Neural crest cell (in vitro differentiated cells): ENCODE measurements at places on chromosomes 16 and 17. TPM values are rescaled to one million over a fixed set of nuclear protein-coding genes. Genes with fewer than 3 reads are reported as not detected.

GRCh38 chr16:4435337-4436067 lies 9.8 kb downstream of the DNAJA3 start:
- DNase-seq, result no peak

- DNase-seq, result no peak
Measured at GRCh38 chr17:14921936-14922335, 343.2 kb downstream of the PMP22 start.

DNA sequence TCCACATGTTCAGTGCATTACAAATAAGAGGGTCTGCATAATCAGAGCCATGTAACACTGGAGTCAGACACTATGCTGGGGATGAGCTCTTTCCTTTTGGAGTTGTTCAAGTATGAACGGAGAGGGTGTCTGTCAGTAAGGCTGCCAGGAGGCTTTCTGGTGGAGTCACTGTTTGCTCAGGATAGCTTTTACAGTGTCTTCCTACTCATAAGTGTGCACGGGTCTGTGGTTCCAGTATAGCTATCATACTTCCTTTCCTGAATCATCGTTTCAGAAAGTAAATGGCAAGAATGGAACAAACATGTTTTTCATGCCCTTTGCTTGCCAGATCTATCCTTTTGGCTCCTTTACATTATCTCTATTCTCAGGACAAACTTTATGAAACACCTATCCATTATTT lies 152.7 kb upstream of the CDH11 start:
- no peak for DNase-seq

P4HB gene
- total RNA-seq, result 364 and 368 TPM in 2 replicates

- no peak for DNase-seq
Measured at GRCh38 chr17:5610956-5611355, 26.6 kb upstream of the NLRP1 start.

DNA sequence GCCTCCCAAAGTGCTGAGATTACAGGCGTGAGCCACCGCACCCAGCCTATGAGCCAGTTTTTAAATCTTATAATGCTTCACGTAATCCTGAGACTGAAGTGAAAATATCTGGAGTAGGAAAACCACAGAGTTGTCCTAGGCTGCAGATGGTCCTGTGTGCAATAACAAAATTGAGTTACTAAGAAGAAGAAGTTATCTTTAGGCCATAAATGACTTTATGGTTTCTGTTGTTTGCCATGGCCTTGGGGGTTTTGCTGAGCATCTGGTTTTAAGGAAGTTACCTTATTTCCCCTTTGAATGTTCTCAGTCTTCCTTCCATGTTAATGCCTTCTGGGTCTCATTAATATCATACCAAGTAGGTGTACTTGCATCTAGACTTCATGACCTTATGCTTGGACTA lies 16.5 kb downstream of the NMT1 start:
- no peak for DNase-seq

SCIMP gene
- not detected in 2 replicates for total RNA-seq

DNA sequence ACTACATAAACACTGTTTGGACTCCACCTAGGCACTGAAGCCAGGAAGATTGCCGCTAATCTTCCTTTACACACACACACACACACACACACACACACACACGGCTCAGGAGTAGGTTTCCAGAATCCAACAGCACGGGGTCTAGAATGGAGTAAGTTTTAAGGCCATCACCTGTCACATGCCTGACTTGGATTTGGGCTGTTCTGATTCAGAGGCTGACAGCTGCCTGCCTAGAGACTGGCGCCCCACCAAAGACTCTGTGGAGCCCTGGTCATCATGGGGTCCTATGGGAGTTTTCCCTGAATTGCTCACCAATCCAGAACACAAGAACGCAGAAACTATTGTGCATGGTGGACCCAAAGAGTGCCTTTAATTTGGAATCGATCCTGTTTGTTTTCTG lies 10.9 kb downstream of the CDRT4 start:
- no peak for DNase-seq

RRAD gene
- 0.20 and 0.54 TPM in 2 replicates for total RNA-seq

- DNase-seq, result no peak
Measured at GRCh38 chr17:68437979-68438822, 19.1 kb downstream of the WIPI1 start.

GRCh38 chr16:54135361-54136275 lies 151.0 kb downstream of the IRX3 start:
- no peak for DNase-seq
